Frontal cortex (tissue), 4 donors: ENCODE measurements at places on chromosomes 6 and 20.

DNA sequence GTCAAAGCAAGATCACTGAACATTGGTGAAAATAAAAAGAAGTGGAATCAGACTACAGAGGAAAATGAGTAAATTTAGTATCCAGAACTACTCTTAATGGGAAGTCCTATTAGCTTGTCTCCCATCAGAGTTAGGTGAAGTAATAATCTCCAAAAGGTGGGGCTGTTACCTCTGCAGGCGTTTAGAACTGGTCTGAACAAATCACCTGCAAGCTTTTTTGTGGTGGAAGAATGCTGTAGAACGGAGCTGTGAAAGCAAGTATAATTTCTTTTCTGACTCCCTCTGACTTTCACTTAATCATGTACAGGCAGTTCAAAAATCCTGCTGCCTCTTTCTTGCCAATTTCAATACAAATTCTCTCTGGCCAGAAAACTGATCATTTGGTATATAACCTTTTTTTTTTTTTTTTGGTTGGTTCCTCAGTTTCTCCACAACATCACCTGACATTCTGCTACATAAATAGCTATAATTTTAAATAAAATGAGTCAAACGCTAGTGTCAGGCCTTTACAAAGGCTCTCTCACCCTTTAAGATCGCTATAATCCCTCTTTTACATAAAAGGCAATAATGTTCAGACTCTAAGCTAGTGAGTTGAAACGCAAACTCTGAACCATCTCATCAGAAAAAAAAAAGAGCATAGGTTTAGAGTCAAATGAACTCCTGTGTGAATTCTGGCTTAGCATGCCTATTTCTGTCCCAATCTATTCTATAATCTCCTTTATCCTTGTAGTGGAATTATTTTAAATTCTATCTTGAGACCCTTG is 38.8 kb downstream of the CITED2 start:
- DNase-seq = no peak

DNA sequence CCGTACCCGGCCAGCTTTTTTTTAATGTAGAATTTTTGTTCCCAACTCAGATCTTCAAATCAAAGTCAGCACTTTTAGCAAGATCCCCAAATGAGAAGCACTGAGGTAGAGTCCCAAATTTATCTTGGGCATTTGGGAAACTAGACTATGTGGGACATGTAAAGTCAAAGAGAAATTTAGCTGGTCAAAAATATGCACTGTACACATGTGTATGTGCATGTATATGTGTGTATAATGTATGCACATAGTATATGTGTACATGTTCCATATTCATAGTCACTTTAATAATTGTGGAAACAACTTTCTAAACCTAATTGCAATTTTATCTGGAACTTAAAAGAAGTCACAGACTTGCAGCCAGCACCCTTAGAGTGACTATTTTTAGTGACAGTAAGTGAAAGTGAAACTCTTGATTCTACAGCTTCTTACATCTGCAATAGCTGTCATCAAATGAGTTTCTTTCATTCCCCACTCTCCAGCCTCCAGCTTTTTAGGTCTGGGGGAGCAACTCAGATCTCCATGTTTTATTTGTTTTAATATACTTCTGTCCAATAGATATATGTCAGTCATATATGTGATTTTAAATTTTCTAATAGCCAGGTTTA is 53.6 kb downstream of the CDC40 start:
- DNase-seq = no peak

GRCh38 chr20:53833333-53834061 is 236.9 kb downstream of the BCAS1 start:
- no peak for DNase-seq

- no peak for DNase-seq
These were observed 216.3 kb downstream of the ERMARD start for GRCh38 chr6:169967687-169968086.

DNA sequence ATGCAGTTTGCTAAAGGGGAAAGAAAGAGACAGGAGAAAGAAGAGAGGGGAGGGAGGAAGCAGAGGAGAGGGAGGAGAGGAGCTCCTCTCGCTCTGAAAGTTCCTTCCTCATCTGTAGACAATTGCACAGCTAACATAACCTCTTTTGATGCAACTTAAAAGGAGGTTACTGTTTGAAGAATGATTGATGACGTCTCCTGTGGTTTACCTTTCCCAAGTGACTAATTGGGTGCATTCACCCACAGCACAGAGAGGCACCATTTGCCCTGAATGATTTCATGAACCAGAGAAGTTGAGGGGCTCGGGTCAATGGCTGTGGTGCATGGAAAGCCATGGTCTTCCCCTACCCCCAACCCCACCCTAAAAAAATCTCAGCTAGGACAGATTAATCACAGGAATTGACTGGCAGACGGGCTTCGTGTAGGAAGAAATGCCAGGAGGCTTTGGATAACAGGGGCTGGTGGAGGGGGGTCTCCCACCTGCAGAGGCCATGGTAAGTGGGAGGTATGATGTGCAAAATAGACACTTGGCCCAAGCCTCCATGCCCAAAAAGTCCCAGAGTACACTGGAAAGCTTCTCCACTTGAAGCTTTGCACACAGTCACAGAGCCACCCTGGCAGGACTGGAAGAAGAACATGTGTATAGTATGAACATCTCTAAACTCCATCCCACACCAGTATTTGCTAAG is 213.7 kb downstream of the ANKRD60 start:
- no peak for DNase-seq

DNA sequence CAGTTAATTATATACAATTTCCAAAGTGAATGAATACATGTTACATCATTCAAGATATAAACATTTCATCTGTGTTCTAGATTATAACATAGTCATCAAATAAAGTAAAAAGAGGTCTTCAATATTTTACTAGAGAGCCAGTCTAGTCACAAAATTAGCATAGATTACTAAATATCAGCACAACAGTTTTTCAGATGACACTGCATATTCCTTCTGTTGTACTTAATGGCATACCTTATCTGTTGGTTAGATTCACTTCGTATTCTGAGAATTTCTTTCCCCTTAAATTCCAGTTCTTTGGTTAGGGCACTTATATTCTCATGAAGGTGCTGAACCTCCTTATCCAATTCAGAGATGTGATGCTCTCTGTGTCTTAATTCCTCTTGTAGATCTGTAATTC is 39.8 kb upstream of the MCM9 start:
- no peak for DNase-seq

DNA sequence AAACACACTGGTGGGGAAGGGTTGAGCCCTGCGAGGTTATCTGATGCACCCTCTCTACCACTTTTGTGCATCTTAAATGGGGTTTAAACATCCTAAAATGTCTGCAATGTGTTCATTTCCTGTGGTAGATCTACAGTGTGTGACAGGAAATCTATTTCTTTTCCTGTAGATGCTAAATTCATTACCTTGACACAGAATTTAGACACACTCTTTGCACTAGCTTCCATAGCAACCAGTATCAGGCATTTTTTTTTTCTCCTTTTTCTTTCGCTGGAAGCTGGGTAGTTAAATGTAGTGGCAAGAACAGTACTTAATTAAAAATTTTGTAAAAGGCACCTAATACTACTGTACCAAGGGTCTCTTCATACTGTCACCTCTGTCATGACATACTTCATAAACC is 141.1 kb downstream of the RFPL4B start:
- no peak for DNase-seq

- DNase-seq = no peak
These were observed 9.9 kb upstream of the NCR2 start for GRCh38 chr6:41325446-41326066.

DNA sequence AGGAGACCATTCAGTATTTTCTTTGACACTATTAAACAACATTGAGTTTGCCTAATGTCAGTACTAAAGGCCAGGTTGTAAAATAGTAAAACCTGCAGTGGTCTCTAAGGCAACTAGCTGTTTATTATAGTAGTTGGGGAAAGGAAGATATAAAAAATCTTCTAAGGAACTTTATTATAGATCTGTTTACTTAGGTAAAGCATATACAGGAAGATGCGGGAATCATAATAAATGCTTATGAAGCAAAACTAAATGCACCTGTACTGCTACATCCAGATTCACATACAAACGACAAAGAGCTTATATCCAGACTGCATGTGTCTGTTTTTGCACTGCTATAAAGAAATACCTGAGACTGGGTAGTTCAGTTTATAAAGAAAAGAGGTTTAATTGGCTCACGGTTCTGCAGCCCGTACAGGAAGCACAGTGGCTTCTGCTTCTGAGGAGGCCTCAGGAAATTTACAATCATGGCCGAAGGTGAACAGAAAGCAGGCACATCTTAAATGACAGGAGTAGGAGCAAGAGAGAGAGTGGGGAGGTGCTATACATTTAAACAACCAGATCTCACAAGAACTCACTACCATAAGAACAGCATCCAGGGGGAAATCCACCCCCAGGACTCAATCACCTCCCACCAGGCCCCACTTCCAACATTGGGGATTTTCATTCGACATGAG is 8.7 kb upstream of the TRIM39 start:
- no peak for DNase-seq

DNA sequence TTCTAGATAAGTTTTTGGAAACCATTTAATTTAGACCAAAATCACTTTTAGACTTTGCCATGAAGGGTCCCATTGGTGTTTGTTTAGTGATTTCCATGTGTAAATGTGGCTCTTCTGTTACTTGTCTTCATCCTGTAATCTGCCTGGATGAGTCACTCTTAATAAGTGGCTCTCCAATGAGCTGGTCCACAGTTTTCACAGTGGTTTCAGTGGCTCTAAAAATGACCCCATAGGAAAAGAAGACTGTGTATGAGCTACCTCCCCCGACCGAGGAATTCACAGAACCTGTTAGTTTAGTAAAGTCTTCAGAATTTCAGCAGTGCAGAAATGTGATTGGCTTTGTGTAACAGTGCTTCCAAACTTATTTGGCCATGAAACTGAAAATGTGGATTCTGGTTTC is 492.0 kb upstream of the MARCKS start:
- DNase-seq = no peak
